ENCODE measurements at places on chromosomes 11 and 22. TPM values are rescaled to one million over a fixed set of nuclear protein-coding genes. Genes with fewer than 3 reads are reported as not detected.
A peak's percentile ranks its signal among the peaks of the same experiment; 100 is the strongest.

Gene YAP1
- 81.6 TPM for polyA plus RNA-seq

DNA sequence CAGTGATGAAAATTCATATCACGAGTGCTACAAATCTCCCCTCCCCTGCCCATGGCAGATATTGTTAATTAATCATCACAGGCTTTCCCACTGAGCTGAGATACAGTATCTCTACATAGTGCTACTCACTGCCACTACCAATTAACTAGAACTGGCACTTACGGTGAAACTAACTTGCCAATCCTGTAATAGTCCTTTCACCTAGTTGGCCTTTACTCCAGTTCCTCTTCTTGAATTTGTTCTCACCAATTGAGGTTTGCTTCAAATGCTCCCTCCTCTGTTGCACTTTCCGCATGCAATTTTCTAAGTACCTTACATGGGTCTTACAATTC lies 11.9 kb upstream of the PRRG4 start:
- DNase-seq = no peak

- no peak for DNase-seq
Measured at GRCh38 chr22:19962909-19963806, 21.5 kb upstream of the TXNRD2 start.

DNA sequence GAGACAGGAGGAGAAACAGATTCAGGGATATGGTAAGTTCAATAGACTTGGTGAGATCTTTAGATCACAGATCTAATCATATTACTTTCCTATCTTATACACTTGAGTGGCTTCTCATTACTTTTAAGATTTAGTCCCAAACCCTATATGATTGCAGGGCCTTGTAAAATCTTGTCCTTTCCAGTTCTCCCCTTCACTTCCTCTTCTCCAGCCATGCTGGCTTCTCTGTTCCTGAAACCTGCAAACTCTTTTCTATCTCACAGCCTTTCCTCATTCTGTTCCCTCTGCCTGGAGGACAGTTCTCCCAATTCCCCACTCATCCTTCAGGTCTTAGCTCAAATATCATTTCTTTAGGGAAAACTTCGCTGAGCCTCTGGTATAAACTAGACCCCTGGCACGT lies 65.9 kb upstream of the BIRC3 start:
- no peak for DNase-seq

GRCh38 chr11:44008698-44009097 lies 39.1 kb upstream of the ACCSL start:
- no peak for DNase-seq

DNA sequence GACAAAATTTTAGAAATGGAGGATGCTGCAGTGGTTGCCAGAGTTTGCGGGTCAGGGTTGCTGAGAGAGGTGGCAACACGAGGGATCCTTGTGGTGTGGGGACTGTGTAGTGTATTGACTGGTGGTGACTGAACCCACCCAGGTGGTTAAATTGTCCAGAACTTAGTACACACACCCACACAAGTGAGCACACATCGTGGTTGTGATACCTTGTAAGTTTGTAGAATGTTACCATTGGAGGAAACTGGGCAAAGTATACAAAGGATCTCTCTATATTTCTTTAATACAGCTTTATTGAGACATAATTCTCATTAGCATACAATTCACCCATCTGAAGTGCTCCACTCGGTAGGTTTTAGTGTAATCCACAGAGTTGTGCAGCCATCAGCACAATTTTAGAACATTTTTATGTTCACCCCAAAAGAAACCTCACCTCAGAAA lies 56.1 kb downstream of the MED15 start:
- DNase-seq = no peak

DNA sequence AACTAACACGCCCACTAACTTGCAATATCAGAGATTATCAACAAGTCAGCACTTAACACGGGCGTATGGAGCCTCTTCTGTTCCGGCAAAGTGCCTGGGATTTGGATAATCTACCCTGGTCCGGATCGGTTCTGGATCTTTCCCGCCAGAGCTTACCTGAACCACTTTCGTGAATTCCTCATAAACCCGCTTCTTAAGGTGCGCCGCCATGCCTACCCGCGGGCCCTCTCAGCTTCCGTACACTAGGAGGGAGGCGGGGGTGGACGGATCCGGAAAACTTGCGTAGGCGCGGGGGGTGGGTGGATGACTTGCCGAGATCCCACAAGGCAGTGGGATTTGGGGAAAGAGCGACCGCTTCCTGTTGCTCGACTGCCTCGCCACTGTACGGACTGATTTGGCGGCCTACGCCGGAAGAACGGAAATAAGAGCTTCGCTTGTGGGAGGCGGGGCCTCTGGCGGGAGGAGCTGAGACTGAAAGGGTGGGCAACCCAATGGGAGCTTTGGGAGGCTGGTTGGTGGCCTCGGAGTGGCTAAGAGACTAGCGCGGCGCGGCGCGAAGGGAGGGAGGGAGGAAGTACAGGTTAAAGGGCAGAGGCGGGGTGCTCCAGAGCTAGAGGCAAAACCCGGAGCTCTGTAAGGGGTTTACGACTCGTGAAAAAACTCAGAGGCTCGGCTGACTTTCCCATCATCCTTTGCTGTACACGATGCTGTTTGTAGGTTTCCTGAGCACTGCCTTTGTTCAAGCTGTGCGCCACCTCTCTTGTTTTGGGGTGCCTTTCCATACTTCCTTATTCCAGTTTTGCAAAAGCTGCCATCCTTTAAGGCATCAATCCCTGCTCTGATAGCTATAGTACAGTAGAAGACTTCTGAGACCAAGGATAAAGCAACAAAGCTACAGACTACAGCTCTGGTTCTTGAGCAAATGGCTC lies at the start of gene INTS4:
INTS4 (minus strand) TSS at position 235 of the 929 bp plus-strand sequence; CDS start at position 210, 25 bp downstream.
- DNase-seq = peak; percentile 100

Gene MPST
- 59.8 TPM for polyA plus RNA-seq

DNA sequence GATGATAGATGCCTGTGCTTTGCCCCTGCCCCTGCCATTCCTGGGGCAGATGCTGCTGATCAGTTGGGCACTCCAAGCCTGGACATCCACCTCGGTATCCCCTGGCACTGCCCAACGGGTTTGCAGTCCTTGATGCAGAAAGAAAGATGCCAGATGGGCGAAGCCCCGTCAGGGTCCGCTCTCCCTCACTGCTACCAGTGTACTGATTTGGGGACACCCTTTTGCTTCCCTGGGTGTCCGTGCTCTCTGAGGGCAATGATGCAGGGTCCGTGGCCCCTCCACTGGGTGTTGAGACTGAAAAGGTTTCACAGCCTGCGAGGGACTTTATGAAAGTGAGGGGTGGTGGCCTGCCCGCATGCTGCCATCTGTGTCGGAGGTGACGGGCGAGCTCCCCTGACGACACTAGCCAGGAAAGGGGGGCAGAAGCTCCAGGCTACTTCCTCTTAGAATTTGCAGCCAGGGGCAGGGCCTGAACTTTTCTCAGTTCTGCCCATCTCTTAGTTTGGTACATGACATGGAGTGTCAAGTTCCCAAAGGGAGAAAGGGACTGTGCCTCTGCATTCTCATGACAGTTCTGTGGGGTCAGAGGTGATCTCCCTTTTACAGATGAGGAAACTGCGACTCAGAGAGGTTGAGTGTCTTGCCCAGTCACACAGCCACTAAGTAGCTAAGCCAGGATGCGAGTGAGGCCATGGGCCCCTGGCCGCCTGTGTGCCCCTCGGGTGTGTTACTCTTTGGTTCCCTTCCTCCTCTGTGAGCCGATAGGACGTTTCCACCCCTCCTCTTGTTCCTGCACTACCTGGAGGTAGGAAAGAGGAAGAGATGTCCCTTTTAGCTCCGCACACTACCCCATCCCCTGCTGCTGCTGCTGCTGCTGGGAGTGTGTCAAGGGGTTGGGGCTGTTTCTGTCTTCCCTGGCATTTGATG lies 96.6 kb downstream of the BCR start:
- no peak for DNase-seq

Gene DAGLA
- 4.1 TPM for polyA plus RNA-seq

Gene SLC17A6
- polyA plus RNA-seq = not detected

- DNase-seq = no peak
Measured at GRCh38 chr11:118923721-118924587, 1.8 kb downstream of the BCL9L start.

GRCh38 chr11:114277637-114278341 lies 18.4 kb upstream of the NNMT start:
- DNase-seq = no peak

DNA sequence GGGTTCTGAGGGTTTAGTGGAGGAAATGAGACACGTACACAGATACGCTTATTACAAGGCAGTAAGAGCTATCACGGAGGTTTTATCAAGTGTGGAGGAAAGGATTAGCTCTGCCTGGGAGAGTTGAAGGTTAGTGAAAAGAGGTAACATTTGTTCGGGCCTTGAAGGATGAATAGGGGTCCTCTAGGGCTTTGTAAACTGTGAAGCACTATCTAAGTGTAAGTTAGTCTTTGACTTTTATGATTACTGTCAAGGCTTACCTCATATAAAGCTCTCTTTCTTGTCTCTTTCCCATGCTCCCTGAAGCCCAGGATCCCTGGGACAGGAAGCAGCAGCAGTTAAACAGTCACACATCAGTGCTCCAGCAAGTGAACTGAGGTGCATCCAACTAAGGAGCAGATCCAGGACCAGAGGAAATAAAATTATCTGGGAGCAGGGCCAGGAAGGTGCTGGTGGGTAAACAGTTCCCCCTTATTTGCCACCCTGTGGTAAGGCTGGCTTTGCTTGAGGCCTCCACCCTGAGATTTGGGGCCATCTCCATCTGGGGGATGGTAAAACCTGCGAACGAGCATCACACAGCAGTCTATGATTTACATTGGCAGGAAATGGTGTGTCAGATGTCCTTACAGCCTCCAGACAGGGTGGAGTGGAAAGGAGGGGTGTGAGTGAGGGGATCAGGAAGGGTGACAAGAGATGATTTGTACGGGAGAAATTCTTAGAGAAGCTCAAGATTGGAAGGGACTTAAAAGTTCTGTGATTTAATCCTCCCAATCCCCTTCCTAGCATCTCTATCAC lies 27.2 kb downstream of the GVQW3 start:
- no peak for DNase-seq

DNA sequence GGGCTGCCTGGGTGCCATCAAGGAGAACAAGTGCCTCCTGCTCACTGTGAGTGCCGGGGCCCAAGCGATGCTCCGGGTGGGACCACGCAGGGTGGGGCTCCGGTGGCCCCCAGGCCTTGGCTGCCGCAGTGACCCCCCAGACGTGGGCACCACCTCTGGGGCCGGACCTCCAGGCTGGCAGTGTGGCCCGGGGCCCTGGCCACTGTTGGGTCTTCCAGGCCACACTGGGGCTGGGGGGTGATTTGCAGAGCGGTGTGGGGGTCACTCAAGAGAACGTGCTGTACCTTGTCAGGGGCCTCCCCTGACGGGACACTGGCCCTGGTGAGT lies 20.0 kb downstream of the TSPAN4 start:
- no peak for DNase-seq

Gene APOC3
- polyA plus RNA-seq = 0.49 TPM

Gene KRTAP5-7
- polyA plus RNA-seq = 0.19 TPM

DNA sequence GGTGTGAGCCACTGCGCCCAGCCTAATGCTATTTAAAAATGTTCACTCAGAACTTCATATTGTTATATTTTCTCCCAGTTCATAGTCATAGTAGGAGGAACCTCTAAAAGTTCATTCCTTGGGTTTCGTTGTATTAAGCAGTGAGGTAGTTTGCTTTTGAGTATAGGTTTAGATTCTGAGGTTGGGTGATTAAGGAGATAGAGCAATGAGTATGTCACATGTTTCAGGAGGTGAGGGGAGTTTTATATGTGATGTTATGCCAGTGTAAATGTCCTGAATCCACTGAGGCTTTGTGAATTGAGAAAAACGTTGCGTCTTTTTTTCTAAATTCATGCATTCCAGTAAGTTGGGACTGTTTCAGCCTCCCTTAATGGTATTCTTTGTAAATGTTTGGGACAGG lies 4.2 kb downstream of the UBE2L3 start:
- DNase-seq = no peak

Gene FGF4
- polyA plus RNA-seq = 12.8 TPM

DNA sequence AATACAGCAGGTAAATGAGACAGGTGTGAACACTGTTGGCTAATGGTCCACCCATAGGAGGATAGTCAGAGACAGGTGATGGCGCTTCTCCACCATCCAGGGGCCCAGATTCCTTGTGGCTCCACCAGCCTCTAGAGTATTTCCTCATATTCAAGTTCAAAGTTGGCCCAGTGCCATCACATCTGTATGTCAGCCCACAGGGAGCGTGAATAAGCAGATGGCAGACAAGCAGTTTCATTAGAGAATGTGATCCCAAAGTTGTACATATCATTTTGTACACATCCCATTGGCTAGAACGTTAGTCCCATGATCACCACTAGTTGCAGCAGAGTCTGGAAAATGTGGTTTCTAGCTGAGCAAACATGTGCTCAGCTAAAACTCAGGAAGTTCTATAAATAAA lies 11.0 kb upstream of the CWF19L2 start:
- no peak for DNase-seq

GRCh38 chr22:25987948-25988347 lies 181.3 kb upstream of the SEZ6L start:
- DNase-seq = no peak

- no peak for DNase-seq
Measured at GRCh38 chr11:134489728-134490127, 77.7 kb upstream of the B3GAT1 start.

- DNase-seq = no peak
Measured at GRCh38 chr22:46501701-46502100, 35.7 kb downstream of the CELSR1 start.

DNA sequence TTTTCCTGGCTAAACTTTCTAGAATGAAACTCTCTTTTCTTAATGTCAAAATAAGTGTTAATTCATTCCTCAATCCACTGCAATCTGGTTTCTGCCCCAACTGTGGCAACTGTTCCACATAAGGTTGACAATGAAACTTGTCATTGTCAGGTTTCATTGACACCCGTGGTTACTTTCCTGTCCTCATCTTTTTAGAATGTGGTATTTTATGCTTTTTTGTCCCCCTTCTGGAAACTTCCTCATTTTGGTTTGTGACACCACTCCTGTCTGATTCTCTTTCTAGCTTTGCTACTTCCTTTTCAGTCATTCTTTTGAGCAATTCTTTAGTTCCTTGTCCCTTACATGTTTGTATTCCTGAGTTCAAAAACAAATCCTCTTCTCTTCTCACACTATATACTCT lies 7.5 kb upstream of the PDE3B start:
- no peak for DNase-seq

DNA sequence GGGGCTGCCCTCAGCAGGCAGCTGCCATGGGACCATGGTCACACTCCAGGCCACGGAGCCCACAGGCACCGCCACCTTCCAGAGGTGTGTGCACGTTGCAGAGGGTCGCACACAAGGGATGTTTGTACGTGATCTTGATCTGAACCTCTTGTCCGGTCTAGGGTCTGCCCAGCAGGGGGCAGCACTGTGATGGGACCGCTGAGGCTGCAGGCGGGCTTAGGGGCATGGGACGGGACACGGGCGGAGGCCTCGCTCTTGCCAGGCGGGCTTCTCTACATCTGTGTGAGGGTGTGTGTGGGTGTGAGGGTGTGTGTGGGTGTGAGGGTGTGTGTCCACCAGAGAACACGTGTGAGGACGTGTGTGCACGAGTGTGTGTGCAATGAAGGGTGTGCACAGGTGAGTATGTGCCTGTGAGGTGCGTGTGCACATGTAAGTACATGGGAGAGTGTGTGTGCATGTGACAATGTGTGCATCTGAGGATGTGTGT lies 52.4 kb downstream of the CACNA1I start:
- peak; percentile 38 for DNase-seq

DNA sequence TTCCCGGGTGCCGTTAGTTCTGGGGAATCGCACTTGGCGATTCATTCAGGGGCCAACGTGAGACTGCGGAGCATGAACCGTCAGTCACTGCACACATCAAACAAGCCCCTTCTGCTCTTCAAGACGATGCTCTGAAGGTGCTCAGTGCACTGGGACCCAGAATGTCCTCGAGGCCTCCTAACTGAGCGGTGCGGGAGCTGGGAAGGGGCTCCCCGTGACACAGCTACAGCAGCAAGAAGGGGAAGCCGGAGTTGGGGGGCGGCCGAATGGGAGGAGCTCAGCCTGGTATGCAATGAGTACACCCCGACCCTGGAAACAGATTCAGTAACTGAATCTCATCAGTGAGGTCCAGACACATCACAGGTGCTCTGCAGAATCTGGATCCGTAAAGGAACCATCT lies 150.8 kb downstream of the SHANK2 start:
- DNase-seq = no peak

All from muscle of arm (tissue), 14 donors.